ENCODE measurements at places on chromosomes 7 and 10.

DNA sequence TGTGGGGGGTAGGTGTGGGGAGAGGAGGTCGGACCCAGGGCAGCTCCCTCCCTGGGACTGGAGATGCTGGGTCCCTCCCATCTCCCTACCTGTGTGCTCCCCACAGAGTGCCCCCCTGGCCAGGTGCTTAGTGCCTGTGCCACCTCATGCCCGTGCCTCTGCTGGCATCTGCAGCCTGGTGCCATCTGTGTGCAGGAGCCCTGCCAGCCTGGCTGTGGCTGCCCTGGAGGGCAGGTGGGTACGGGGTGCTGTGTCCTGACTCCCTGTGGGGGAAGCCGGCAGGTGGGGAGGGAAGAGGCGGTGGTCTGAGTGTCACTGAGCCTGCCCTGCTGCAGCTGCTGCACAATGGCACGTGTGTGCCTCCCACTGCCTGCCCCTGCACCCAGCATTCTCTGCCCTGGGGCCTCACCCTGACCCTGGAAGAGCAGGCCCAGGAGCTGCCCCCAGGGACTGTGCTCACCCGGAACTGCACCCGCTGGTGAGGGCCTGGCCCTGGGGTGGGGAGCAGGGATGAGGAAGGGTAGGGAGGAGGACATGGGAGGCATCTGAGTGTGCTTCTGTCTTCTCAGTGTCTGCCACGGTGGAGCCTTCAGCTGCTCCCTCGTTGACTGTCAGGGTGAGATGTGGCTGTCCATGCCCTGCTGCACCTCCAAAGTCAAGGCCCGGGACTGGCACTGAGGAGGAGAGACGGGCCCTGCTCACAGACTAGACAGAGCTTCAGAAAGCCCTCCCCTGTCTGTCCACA is 11.7 kb upstream of the ZNF862 start:
- DNase-seq: no peak

DNA sequence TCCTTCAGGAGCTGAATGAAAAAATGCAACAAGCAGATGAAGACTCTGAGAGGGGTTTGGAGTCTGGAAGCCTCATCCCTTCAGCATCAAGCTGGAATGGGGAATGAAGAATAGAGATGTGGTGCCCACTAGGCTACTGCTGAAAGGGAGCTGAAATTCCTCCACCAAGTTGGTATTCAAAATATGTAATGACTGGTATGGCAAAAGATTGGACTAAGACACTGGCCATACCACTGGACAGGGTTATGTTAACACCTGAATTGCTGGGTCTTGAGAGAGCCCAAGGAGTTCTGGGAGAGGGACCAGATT is 5.4 kb downstream of the IFIT2 start:
- no peak for DNase-seq

DNA sequence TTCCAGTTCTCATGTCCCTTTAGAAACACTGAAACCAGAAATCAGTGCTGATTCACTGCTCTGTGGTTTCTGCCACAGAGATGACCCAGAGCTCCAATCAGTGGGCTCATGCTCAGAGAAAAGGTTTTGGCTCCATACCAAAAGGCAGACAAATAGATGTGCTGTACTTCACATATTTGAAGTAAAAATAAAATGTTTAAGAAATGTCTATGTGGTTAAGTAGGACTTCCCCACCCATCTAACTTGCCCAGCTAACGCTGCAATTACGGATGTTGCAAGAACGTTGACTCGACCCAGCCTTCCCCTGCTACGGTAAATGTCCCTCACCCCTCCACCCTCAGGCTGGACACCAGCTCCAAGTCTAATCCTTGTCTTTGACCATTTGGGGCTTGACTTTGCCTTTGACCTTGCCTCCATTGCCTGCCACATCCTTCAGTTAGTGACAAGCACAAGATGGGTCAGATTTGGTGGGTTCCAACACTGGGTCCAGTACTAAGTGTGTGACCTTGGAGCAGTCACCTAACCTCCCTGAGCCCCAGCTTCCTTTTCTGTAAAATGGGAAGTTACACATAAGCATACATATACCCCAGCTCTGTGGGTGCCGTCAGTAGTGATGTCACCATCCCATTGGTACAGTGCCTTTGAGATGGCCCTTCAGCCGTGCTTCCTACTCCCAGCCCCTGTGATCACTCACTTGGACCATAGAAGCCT is 95.8 kb downstream of the CHST15 start:
- DNase-seq: no peak

DNA sequence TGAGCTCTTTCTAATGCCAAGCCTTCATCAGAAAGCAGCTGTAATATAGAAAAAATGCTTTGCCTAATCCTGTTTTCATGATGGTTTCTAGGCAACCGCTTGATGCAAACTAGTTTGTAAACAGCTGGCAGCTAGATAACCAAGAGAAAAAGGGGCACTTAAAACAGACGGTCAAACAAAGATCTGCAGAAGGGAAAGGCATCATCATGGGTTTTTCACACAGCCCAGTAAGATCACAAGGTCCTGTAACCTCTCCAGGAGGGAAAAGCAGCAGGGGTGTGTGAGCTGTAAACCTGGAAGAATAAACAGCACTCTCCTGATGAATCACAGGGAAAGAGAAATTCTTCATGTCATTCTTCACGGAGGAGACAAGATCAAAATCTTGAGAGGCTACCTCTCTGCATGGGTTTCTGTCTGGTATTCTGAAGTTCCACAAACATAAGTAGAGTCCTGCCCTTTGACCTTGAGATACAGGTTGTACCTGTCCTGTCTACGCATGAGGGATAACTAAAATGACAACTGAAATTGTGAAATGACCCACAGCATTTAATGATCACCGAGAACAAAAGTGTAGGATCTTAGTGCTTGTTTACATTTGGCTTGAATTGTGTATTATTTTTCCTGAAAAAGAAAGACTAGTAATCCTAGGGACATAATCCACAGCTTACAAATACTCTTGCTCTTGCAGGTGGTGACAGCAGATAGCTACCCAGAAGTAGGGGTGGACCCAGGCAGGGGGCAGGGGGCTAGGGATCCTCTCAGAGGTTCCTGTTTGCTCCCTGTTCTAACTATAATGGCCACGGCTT is 48.0 kb downstream of the CREB3L2 start:
- peak; percentile 22 for DNase-seq

GRCh38 chr7:77205706-77206105 is 6.1 kb upstream of the FGL2 start:
- no peak for DNase-seq

DNA sequence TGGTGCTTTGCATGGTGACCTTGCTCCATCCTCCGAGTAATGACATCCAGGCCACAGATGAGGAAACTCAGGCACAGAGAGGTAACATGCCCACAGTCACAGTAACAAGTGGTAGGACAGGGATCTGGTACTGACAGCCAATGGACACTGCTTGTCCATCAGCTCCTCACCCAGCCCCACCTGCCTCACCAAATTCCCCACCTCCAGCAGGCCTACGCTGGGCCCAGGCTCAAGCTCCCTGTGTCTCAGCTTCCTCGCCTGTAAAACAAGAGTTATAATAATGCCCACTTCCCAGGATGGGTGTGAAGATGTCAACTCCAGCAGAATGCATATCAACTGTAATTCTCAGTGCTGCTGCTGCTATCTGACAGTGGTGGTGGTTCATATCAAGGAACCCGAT is 123.8 kb downstream of the GRID1 start:
- DNase-seq: no peak

- no peak for DNase-seq
These were observed 6.1 kb upstream of the DGKB start for GRCh38 chr7:14908697-14909096.

DNA sequence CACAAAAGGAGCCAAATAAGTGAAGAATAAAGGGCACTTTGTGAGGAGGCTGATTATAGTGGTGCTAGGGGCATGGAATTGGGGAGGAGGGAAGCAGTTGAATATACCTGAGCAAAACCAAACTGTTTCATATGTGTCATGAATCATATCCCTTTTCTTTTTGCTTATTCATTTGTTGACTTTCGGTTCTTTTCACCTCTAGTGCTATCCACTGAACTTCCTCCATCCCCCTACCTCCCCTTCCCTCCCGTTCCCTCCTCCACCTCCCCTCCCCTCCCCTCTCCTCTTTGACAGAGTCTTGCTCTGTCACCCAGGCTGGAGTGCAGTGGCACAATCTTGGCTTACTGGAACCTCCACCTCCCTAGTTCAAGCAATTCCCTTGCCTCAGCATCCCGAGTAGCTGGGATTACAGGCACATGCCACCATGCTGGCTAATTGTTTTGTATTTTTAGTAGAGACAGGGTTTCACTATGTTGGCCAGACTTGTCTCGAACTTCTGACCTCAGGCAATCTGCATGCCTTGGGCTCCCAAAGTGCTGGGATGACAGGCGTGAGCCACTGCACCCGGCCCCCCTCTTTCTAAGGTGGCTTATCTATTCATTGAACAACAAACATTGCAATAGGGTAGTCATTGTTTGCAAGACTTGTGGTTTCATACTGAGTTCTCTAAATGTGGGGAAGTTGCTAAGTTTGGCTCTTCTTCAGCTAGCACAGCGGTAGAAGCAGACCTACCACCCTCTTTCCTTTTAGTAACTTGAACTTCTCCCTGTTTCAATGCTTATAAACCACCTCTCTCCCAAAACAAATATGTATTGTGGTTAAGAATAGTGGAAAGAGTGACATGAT is 150.4 kb upstream of the PRPS1L1 start:
- no peak for DNase-seq

GRCh38 chr10:69818676-69819239 is 17.1 kb downstream of the COL13A1 start:
- DNase-seq: no peak

GRCh38 chr10:660970-661596 is 28.4 kb downstream of the DIP2C start:
- DNase-seq: no peak

DNA sequence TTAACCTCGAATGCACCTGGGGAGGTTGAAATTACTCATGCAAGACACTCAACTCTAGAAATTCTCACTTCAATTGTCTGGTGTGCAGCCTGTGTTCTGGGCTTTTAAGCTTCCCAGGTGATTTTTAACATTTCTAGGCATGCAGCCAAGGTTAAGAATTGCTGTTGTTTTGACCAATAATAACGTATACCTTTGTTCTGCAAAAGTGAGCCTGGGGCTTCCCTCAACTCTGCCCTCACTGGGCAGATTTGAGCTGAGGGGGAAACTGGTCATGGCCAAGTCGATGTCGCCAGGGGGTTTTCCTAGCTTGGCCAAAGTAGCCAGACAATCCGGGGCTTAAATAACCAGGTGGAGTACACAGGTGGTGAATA is 568 bp downstream of the PRSS2 start:
- DNase-seq: no peak

- no peak for DNase-seq
These were observed 11.0 kb upstream of the LFNG start for GRCh38 chr7:2508327-2509215.

GRCh38 chr7:143243111-143243510 is 20.1 kb upstream of the GSTK1 start:
- no peak for DNase-seq

- DNase-seq: no peak
These were observed 19.9 kb upstream of the HSPB1 start for GRCh38 chr7:76282344-76283253.

- no peak for DNase-seq
These were observed 127.3 kb upstream of the HABP2 start for GRCh38 chr10:113425541-113425951.

DNA sequence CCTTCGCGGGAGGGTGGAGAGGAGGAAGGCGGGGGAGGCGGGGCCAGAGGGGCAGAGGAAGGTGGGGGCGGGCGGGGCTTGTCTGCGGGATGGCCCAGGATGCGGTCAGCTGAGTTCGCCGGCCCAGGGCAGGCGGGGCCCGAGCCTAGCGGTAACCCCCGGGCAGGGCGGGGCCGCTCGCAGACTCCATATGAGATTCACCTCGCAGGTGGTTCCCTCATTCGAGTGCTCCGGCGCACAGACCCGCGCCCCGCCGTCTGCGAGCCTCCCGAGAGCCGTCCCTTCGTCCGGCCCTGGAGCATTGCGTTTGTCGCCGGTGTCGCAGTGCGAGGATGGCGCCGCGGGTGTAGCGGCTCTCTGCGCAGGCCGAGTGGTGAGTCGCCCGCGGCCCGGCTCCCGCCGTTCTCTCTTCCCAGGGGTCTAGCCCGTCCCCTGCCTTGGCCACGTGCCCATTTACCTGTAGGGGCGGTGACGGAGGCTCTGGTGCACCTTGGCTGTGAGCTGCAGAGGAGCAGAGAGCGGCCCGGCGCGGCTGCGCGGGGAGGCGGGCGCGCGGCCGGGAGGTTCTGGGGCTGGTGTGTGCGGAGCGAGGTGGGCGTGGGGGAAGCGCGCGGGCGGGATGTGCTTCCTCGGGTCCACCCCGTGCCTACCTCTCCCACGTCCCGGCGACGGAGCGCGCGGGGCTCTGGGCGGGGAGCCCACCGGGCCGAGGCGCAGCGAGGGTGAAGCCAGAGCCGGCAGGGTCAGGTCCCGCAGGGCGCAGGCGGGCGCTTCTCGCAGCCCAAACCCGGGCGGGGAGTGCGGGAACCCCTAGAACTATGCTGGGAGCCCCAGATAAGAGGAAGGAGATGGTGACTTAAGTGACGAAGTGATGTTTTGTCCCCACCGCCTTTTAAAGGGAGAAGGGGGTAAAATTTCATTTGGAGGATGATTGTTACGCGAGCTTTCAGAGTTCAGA is at the start of gene UPP1:
TSS of gene UPP1 (plus strand) at position 220 of the 958 bp plus-strand sequence. CDS start 5,519 bp downstream, outside the sequence.
- DNase-seq: no peak

- DNase-seq: no peak
These were observed 123.9 kb upstream of the FZD1 start for GRCh38 chr7:91140286-91140685.

DNA sequence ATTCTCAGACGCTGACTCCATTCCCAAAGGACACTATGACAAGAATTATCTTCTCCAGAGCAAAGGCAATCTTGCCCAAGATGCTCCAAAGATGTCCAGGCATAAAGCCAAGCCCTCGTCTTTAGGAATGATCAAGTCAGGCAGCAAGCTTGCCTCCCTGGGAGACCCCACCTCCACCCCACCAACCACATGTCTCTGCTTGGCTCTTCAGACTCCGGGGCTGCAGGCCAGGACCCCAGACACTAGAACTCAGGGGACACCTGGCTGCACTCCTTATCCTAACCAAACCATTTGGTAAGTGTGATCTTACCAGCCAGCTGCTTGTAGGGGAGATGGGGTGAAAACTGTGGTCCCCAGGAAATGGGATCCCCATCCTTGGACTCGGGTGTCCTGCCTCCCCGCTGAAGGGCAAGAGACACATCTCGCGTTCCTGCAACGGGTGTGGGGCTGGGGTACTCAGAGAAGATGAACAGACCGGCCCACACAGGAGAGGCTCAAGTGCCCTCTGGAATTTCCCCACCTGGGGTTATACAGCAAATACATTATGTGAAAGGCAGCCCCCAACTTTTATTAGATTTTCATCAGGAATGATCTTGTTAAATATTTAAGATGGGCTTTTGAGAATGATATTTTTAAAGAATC is 55.7 kb downstream of the INSIG1 start:
- no peak for DNase-seq

- DNase-seq: no peak
These were observed 79.4 kb downstream of the EMX2 start for GRCh38 chr10:117621795-117622420.

GRCh38 chr10:117801691-117802090 is 245.1 kb downstream of the RAB11FIP2 start:
- DNase-seq: no peak

GRCh38 chr7:139671967-139672366 is 105.8 kb downstream of the HIPK2 start:
- no peak for DNase-seq

All from SW 1271 (cell line).